ENCODE measurements at places on chromosomes 7 and 10. TPM values are rescaled to one million over a fixed set of nuclear protein-coding genes. Genes with fewer than 3 reads are reported as not detected.

DNA sequence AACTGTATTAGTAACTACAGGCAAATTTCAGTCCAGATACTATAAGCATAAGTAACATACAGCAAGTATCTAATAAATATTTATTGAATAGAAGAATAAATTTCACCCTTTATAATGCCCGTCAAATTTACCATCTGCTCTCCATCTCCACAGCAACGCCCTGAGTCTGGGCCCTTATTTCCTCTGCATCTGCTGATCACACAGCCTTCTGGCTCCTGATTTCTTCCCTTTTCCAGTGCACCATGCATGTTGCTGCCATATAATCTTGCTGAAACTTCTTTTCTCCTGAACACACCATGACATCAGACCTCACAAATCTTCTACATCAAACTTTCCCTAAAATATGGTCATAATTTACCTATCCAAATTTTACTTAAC is 15.4 kb downstream of the HYCC1 start:
- no peak for DNase-seq

DNA sequence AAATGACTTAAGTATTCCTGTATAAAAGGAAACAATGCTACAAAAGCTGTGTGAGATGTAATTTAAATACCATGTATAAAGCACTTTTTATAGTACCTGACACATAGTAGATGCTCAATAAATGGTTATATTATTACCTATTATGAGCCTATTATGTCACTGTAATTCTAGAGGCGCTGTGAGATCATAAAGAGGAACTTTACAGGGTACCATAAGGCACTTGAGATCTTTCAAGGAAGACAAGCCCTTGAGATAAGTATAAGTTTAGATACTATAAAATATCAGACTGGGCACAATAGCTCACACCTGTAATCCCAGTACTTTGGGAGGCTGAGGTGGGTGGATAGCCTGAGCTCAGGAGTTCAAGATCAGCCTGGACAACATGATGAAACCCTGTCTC is 38.3 kb downstream of the PTTG1IP2 start:
- no peak for DNase-seq

- DNase-seq = no peak
These were observed 15.4 kb upstream of the FAM20C start for GRCh38 chr7:176786-177459.

DNA sequence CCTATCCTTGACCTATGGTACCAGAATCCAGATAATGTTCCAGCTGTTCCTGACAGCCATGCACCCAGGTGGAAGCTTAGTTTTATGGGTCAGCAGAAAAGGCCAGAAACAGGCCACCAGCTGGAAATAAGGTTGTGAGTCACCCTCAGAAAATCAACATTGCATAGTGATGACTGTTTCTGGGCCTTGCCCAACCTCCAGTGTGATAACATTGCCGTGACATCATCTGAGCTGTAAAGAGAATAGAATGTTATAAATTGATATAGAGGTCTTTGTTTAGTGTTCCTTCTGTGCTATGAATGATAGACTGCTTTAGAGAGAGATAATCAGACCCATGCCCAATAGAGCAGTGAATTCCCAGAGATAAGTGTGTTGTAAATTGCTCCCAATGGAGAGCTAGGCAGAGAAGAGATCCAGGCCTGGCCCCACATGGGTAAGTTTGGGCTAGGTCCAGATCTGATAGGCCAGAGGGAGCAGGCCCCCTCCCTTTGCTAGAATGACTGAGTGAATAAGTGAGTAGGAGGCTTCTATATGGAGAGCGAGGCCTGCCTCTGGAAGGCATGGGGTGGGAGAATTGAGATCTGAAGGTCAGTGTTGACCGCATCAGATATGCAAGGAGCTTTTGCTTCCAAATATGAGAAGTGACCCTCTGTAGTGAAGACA is 14.2 kb upstream of the HPS1 start:
- peak; percentile 51 for DNase-seq

DNA sequence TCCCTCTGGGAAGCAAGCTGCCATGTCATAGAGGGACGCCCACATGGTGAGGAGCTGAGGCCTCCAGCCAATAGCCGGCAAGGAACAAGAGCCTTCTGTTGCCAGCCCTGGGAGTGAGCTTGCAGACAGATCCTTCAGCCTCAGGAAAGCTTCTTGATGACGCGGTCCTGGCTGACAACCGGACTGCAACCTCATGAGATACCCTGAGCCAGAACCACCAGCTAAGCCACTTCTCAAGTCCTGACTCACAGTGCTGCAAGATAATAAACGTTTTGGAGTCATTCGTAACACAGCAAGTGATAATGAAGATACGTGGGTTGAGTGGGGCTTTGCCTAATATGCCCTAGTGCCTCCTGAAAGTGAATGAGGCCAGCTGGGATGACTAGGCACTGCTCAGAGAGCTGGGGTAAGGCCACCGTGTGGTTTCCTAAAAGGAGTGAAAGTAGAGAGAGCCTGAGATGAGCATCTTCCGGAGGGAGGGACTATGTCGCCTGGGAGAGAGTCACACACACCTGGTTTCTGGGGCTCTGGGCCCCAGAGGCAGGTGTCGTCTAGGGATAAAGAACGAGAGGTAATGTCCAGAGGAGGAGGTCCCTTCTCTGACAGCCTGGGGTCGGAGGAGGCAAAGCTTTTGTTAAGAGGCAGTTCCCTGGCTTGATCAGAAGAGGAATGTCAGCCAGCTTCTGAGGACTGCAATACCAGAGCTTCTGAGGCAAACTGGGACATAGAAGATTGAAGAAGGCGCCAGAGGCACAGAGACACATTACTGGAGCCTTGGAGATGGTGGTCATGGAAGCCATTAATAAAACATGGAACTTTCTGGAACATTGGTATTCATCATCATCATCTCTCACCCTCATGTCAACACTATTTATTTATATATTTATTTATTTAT is 53.6 kb downstream of the PYROXD2 start:
- DNase-seq = peak; percentile 90

- peak; percentile 64 for DNase-seq
These were observed 24.5 kb upstream of the ABLIM1 start for GRCh38 chr10:114682532-114682931.

VWA2 gene
- 13.7 TPM for total RNA-seq

Data from lung (tissue), 17 donors.